Non-pigmented ciliary epithelial cell (primary cell): ENCODE measurements at places on chromosomes 3 and 15.

DNA sequence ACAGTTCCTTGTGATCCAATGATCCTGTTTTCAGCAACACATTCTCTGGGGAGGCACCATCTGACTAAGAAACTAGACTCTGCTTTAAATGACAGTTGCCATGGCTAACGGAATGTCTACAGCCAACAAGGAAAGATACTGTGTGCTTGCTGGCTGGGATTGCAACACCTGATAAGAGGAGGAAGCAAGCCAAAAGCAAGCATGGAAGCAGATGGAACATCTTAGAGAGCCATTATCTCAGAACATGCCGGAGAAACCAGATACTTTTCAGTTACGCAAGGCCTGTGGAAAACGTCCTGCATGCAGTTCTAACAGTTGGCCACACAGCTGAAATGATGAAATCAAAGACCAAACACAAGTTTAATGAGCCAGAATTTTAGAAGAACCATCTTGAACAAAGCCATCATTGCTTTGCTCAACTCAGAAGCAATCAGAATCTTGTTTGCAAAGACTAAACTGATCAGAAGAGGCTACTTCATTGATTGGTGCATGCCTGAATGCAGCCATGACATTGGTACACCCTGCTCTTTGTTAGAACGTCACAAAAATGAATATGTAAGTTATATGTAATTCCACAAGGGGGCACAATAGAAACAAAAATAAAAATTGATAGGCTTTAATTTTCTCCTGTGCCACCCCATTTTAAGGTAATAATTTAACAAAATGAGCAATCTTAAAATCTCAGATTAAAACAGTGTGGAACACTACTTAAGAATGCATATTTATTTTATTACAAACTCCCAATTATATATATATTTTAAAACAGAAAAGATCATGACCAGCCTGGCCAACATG is 50.8 kb downstream of the GXYLT2 start:
- peak; percentile 96 for DNase-seq

- DNase-seq, result no peak
These were observed 80.1 kb downstream of the DNAH12 start for GRCh38 chr3:57464011-57464410.

GRCh38 chr3:71525391-71525790 is 58.1 kb downstream of the FOXP1 start:
- DNase-seq, result no peak

- no peak for DNase-seq
These were observed 44.0 kb downstream of the ANP32A start for GRCh38 chr15:68776477-68777270.

GRCh38 chr3:159928071-159928491 is 60.6 kb upstream of the IL12A start:
- DNase-seq, result no peak

DNA sequence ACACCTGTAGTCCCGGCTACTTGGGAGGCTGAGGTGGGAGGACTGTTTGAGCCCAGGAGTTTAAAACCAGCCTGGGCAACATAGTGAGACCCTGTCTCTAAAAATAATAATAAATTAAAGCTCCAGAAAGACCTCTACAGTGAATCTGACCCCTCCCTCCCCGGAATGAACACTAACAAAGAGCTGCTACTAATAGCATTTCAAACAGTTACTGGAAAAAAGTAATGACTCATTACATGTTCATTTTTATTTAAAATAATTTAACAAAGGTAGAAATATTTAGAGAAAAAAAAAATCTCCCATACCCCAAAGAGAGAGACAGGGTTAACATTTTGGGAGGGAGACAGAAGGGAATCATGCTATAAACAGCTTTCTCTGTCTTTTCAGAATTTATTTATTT is 2.2 kb upstream of the UBA3 start:
- no peak for DNase-seq

- DNase-seq, result peak; percentile 17
These were observed 38.6 kb downstream of the MGA start for GRCh38 chr15:41698779-41699178.

DNA sequence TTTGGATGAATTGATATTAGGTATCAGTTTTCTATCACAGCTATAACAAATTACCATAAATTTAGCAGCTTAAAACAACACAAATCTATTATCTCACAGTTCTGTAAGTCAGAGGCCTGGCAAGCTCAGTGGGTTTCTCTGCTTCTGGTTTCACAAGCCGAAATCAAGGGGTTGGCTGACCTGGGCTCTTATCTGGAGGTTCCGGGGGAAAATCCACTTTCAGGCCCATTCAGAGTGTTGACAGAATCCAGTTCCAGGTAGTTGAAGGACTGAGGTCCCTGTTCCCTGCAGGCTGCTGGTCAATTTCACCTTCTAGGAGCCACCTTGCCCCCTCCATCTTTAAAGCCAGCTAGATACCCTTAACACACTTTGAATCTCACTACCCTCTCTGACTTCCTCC is 11.1 kb upstream of the HHATL start:
- DNase-seq, result no peak

GRCh38 chr15:89647191-89647851 is 7.9 kb downstream of the KIF7 start:
- no peak for DNase-seq

DNA sequence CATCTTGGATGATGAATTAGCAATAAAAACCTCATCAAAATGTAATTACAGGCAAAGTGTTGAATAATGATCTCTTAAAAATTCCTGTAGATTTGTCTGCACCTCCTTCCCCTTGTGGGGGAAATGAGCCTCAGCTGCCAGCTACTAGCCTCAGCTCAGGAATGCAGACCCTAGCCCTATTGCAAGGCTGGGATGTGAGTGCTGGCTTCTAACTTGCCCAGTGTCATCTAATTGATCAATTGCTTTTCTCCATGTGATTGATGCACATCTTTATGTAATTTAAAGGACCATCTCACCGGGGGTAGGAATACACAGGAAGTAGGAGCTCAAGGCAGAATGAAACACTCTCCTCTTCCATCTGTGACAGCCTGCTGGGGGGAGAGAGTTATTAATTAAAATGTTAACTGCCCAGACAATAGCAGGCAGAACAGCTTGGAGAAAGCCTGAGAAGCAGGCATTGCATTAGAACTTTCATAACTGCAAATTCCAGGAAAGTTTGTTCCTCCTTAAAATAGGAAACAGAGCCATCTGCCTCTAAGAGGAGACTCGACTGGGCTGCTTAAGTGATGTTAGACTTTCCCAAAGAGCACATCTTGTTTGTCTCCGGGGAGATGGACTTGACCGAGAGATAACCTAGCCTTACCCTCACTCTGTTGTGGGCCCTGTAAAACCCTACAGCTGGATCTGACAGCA is 69.6 kb downstream of the LRTM1 start:
- DNase-seq, result no peak
